Endodermal cell (in vitro differentiated cells): ENCODE measurements at places on chromosomes 3 and 15.

- peaks cover 12% of the 10 kb centered on the region for H3K4me1 ChIP-seq
- H3K27me3 ChIP-seq, result no peaks in the 10 kb centered on the region
- peak overlapping the region; percentile 75 for H3K4me3 ChIP-seq
- H3K27ac ChIP-seq, result no peak overlapping the region
- H3K36me3 ChIP-seq, result no peaks in the 10 kb centered on the region
- peak; percentile 73 for DNase-seq
Measured at GRCh38 chr3:37862219-37862902, 681 bp downstream of the CTDSPL start.

GRCh38 chr15:54035616-54036015, 57.4 kb downstream of the UNC13C start:
- H3K27ac ChIP-seq, result no peak overlapping the region
- no peak overlapping the region for H3K4me3 ChIP-seq
- H3K4me1 ChIP-seq, result peaks cover 14% of the 10 kb centered on the region
- H3K36me3 ChIP-seq, result no peaks in the 10 kb centered on the region

- H3K36me3 ChIP-seq, result no peaks in the 10 kb centered on the region
- no peaks in the 10 kb centered on the region for H3K4me1 ChIP-seq
- H3K4me3 ChIP-seq, result no peak overlapping the region
- H3K27me3 ChIP-seq, result no peaks in the 10 kb centered on the region
- no peak for DNase-seq
Measured at GRCh38 chr3:72862314-72863090, 14.3 kb upstream of the SHQ1 start.

GRCh38 chr3:113086560-113087461, 96.0 kb downstream of the GTPBP8 start:
- H3K4me1 ChIP-seq, result no peaks in the 10 kb centered on the region
- H3K27ac ChIP-seq, result peak overlapping the region; percentile 98
- DNase-seq, result no peak

DNA sequence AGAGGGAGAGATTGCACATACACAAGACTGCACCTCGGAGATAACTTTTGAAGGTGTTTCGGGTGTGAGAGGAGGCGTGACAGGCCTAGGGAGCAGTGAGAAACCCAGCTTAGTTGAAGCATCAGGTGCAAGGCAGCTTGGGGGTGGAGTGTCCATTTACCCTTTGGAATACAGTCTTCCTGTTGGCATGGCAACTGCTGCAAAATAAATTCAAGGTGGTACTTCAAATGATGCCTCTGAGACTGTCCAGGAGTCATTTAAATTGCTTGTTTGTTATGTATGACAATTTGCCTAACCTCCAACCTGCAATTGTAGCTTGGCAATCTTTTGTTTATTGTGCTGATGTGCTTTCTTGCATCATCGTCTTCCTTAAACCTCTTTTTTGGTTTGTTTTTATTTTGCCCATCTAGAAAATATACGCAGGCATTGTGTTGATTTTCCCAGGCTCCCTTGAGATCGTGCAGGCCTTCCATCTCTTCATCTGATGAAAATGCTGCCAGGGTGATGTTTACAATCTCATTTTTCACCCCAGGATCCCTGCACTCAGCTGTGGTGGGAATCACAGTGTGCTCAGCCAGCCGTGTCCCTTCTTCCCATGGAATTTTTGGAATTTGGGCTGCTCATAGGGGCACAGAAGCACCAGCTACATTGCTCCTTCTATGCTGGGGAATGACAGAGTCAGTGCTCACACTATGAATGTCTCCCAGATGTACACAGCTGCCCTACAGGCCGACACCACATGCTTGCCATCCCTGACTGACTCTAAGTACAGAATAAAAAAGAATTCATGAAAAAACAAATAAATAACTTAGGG, 583.1 kb upstream of the CFAP20DC start:
- no peaks in the 10 kb centered on the region for H3K36me3 ChIP-seq
- H3K4me1 ChIP-seq, result no peaks in the 10 kb centered on the region
- no peaks in the 10 kb centered on the region for H3K27me3 ChIP-seq
- no peak for DNase-seq
- peak overlapping the region; percentile 59 for H3K27ac ChIP-seq

GRCh38 chr3:67781218-67781617, 126.8 kb upstream of the SUCLG2 start:
- H3K4me3 ChIP-seq, result no peak overlapping the region
- H3K27me3 ChIP-seq, result peaks cover 9% of the 10 kb centered on the region
- no peaks in the 10 kb centered on the region for H3K36me3 ChIP-seq
- no peak overlapping the region for H3K27ac ChIP-seq
- no peaks in the 10 kb centered on the region for H3K4me1 ChIP-seq

DNA sequence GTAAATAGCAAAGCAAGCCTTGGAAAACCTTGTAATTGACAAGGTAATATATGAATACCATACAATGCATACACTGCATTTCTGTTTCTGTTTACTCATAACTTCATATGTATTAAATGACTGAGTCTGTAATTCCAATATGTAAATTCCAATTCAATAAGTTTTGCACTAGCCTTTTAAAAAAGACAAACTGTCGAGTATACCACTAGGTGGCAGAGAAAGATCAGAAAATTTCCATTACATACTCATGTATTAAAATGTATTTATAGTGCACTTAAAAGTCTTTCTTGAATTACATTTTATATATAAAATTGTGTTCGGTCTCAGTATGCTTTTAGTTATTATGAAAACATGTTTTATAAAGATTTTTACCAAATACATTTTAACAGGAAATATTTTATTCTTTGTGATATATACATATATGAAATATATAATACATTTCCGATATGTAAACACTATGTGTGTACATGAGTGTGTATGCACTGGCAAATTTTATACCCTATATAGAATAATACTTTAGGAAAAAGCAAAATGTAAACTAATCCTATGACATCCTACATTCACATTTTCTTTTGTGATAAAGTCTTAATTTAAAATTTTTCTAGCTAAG, 216.8 kb downstream of the VGLL3 start:
- no peak overlapping the region for H3K27ac ChIP-seq
- DNase-seq, result no peak
- no peaks in the 10 kb centered on the region for H3K36me3 ChIP-seq
- H3K4me1 ChIP-seq, result no peaks in the 10 kb centered on the region

DNA sequence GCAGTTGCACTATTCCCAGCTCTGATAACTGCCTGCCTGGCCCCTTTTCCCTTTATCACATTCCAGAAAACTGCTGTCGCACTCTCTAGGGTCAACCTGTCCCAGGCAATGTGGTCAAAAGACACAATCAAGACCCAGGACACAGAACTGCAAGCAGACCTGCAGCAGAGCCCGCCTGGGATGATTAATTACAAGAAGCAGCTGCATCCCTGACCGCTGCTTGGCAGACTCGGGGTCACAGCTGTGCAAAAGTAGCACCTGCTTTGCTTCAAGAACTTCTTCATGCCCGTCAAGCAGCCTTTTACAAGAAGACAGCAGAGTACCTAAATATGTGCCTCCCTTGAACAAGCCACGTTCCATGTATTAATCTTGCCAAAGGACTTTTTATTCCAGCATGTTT, 120.0 kb upstream of the ST8SIA2 start:
- no peak overlapping the region for H3K27ac ChIP-seq
- H3K27me3 ChIP-seq, result no peaks in the 10 kb centered on the region
- DNase-seq, result no peak
- no peaks in the 10 kb centered on the region for H3K36me3 ChIP-seq
- H3K4me1 ChIP-seq, result peaks cover 2% of the 10 kb centered on the region

DNA sequence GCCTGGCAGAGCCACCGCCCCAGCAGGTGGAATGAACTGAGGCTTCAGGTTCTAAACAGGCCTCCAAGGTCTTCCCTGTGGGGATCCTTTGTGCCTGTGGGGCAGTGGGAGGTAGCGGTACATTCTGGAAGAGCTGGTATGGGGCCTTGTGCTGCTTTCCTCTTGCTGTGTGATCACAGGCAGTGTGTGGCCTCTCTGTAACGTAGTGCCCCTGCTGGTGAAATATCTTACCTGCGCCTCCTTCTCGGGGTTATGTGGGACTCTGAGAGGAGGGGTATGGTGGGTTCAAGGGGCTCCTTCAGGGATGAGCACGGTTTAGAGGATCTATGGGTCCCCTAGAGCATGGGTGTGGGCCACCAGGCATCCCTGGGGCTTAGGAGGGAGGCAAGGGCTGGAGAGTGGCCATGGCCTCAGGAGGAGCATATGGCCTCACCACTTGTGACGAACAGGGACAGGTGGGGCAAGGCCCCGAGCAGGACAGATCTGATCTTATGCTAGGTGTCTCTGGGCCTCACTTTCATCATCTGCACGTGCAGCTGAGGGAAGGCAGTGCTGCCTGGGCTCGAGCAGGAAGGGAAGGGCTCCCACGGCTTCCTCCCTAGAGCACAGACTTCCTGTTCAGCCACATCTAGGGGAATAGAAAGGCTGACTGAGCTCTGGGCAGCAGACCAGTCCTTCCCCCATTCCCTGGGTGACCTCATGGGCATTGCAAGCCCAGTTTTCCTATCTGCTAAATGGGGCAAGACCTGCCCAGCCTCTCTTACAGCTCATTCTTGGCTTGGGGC, 1.9 kb upstream of the ALS2CL start:
- DNase-seq, result peak; percentile 90
- no peak overlapping the region for H3K4me3 ChIP-seq

DNA sequence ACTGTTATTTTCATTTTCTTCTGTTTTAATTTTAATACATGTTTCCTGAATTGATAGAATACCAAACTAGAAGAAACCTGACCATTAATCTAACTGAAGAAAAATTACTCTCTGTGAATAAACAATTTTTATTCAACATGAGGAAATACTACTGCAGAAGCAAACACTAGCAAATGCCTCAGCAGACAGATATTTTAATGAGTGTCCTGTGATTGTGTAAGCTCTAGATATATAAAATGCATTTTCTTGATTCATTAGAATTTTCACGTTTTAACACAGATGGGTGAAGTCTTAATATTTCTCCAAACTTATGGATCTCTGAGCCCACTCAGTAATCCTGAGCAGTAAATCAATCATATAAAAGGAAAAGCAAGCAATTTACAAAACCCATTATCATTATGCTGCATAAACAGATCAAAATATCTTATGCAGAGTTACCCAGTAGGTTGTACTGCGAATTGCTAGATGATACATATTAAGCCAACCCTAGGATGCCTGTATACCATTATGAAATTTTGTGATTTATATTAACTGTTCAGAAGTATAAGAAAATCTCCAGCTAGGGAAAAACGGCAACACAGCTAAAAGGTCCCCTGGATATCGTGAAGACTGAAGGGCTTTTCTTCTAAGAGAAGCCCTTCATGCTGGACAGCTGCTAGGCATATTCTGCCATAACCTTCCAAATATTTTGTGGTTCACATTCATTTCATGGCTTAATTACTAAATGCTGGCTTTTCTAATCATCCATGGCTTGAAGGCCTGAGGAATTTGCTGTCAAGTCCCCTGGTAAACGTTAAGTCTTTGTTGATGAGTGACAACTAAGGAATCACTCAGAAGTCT, 157.7 kb upstream of the TGFBR2 start:
- no peak overlapping the region for H3K27ac ChIP-seq
- no peak for DNase-seq
- no peaks in the 10 kb centered on the region for H3K36me3 ChIP-seq
- no peak overlapping the region for H3K4me3 ChIP-seq
- no peaks in the 10 kb centered on the region for H3K4me1 ChIP-seq
